ENCODE measurements at places on chromosomes 6 and 20. TPM values are rescaled to one million over a fixed set of nuclear protein-coding genes. Genes with fewer than 3 reads are reported as not detected.

DNA sequence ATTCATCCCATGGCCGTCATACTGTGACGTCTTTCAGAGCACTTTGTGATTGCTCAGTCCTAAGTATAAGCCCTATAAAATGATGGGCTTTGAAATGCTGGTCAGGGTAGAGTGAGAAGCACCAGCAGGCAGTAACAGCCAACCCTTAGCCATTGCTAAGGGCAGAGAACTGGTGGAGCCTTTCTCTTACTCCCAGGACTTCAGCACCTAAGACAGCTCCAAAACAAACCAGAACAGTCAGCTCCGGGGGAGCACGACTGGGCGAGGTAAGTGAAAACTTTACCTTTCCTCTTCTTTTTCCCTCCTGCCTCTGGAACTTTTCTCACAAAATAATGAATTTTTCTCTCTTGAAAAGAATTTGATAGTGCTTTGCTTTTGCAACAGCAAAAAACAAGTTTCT, at the start of gene VIP:
Gene VIP, plus strand, starts transcription at position 104 of the 400 bp plus-strand sequence. CDS start 1,381 bp downstream, outside the sequence.
- no peak within 1 kb of the TSS for H3K27ac ChIP-seq
- H3K4me3 ChIP-seq: no peak within 1 kb of the TSS
- no peaks in the 10 kb centered on the region for H3K36me3 ChIP-seq
- no peaks in the 10 kb centered on the region for H3K27me3 ChIP-seq
- H3K4me1 ChIP-seq: no peaks in the 10 kb centered on the region

DNA sequence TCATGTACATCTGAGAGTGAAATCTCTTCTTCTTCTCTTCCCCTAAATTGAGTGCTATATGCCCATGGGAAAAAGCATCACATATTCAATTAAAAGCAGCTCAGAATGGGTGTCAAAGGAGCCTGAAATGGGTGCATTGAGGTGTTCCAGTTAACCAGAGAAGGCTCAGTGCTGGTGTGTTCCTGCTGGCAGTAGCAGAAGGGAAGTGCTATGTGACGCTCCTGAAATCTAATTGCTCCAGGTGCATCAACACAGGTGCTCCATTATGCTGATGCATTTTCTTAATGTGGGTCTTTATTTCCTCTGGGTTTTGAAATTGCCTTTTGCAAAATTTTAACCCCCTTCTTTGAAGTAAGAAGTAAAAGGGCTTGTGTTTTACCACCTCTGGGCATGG, 17.9 kb downstream of the SLC22A2 start:
- H3K36me3 ChIP-seq: no peaks in the 10 kb centered on the region
- no peak for DNase-seq
- no peak overlapping the region for H3K4me3 ChIP-seq
- no peaks in the 10 kb centered on the region for H3K27me3 ChIP-seq
- no peak overlapping the region for H3K27ac ChIP-seq
- no peaks in the 10 kb centered on the region for H3K4me1 ChIP-seq

GRCh38 chr6:112241820-112242429, 12.4 kb downstream of the LAMA4 start:
- H3K27ac ChIP-seq: no peak overlapping the region
- peaks cover 34% of the 10 kb centered on the region for H3K4me1 ChIP-seq
- no peaks in the 10 kb centered on the region for H3K27me3 ChIP-seq
- H3K4me3 ChIP-seq: no peak overlapping the region
- H3K36me3 ChIP-seq: peaks cover 9% of the 10 kb centered on the region

DNA sequence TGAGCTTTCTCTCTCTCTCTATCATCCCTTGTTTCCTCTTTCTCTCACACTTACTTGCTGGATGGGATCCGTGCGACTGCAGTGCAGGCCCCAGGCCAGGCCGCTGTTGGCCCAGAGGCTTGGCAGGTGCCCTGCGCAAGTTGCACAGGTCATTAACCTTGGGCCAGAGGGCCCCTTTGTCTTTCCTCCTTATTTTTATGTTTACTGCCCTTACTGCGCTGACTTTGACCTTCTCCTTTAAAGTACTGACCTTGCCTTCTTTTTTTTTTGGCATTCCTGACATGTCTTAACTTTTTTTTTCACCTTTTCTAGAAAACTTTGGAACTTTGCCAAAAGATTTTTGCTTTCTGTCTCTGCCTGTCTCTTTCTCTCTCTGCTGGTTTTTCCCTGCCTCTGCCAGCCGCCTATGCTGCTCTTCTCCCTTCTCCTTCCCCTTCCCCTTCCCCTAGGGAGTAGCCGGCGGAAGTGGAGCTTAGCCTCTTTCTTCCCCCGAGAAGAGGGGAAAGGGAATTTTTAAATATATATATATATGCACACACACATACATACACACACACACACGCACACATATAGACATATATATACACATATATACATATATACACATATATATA, 59.6 kb upstream of the CDH4 start:
- H3K36me3 ChIP-seq: no peaks in the 10 kb centered on the region
- peaks cover 1% of the 10 kb centered on the region for H3K4me1 ChIP-seq
- no peak overlapping the region for H3K4me3 ChIP-seq

DNA sequence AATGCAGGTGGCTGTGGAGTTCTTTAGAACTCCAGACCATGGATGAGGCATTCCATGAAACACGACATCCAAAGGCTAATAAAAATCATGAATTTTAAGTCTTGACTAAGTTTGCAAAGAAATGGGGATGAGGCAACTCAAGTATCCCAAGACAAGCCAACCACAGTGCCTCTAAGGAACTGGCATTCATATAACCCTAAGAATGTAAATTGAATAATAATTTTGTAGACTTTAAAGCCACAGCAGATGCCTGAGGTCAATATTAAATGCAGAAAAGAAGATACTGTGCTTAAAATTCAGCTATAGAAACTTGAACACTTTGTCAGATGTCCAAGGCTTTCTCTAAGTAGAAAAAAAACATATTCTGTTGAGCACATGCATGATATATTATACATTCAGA, 54.5 kb downstream of the TFAP2B start:
- H3K36me3 ChIP-seq: no peaks in the 10 kb centered on the region
- no peak overlapping the region for H3K4me3 ChIP-seq
- H3K27me3 ChIP-seq: no peaks in the 10 kb centered on the region
- DNase-seq: no peak

DNA sequence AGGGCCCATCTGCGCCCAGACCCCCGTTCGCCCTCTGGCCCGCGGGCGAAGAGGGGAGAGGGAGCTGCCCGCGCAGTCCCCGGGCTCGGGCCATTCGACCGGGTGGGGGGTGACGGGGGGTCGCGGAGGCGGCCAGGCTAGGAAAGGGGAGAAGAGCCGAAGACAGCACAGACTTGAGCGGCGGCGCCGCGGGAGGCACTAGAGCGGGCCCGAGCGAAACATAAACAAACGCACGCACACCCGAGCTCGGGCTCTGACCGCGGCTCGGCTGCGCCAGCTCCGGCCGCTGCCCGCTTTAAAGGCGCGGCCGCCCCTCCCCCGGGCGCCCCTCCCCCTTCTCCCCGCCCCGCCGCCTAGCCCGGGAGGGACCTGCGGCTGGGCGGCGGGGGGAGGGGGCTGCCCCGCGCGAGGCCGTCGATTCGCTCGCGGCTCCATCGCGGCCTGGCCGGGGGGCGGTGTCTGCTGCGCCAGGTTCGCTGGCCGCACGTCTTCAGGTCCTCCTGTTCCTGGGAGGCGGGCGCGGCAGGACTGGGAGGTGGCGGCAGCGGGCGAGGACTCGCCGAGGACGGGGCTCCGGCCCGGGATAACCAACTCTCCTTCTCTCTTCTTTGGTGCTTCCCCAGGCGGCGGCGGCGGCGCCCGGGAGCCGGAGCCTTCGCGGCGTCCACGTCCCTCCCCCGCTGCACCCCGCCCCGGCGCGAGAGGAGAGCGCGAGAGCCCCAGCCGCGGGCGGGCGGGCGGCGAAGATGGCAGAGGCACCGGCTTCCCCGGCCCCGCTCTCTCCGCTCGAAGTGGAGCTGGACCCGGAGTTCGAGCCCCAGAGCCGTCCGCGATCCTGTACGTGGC, at the start of gene FOXO3:
Gene FOXO3, plus strand, starts transcription at position 455 of the 846 bp plus-strand sequence. Its CDS starts 292 bp downstream, at position 747.
- peaks cover 30% of the 10 kb centered on the region for H3K4me1 ChIP-seq
- H3K4me3 ChIP-seq: peak within 1 kb of the TSS; percentile 100
- no peaks in the 10 kb centered on the region for H3K27me3 ChIP-seq
- DNase-seq: peak; percentile 95
- peak within 1 kb of the TSS; percentile 99 for H3K27ac ChIP-seq

DNA sequence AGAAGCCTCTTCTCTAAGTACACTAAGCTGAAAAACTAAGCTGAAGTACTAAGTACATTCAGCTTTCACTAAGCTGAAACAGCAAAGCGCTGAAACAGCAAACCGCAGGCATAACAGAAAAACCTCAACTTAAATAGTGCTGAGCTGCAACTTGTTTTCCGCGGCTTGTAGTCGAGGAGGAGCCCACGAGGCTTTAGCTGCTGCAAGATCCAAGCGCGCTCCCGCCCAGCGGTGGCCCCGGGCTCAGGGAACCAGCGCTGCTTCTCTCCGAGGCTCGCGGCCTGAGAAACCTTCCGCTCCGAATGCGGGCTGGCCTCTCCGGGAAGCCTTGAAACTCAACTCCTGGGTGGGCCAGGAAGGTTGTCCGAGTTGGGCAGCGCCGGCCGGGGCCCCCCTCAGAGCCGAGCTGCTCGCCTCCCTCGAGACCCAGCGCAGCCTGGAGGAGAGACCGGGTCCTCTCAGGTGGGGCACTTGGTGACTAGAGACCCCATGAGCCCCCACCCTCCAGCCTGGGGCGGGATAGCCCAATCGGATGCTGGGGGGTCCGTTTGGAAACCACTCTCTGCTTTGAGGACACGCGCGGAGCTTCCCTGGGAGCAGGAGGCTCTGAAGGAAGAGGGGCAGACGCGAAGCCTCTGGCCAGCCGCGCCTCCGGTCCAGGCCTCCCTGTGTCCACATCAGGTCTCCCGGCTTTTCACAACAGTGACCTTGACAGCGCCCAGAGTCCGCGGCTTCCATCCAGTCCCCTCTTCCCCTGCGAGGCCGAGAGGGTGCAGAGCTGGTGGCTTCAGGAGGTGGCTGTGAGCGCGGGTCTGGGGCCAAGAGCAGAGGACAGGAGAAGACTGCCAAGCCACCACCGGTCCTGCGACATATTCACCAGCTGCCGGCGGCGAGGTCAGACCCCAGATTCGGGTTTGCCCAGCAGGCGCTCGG, 38.1 kb upstream of the HLA-E start:
- H3K4me1 ChIP-seq: peaks cover 16% of the 10 kb centered on the region
- H3K27ac ChIP-seq: no peak overlapping the region
- DNase-seq: peak; percentile 83

DNA sequence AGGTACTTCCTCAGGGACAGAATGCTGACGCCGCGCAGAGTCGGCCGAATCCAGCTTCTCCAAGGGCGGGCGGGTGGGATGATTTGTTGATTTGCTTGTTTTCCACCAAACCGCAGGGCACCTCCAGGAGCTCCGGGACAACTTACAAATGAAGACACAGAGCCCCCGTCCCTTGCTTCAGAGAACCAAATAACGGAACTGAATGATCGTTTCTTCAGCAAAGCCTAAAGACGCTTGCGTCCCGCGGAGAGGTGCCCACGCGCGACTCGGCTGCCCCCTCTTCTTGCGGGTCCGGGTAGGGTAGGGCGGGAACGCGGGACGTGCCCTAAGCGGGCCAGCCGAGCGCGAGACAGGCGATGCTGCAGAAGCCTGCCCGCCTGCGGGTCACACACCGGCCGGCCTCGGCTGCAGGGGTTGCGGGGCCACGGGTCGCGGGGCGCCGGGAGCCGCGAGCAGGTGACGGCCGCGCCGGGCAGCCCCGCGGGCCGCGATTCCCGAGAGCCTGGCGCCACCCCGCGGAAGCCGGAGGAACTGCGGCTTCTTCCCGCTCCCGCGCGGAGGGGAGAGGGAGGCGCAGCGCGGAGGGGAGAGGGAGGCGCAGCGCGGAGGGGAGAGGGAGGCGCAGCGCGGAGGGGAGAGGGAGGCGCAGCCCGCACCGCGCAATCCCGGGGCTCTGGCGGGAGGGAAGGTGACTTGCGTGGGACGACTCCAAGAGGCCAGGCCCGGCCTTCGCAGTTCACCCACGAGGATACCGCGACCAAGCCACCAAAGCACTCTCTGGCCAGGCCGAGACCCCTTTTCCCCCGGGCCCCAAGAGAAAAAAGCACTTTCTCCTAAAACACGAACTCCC, 7.7 kb upstream of the FOXF2 start:
- peak; percentile 67 for DNase-seq
- H3K36me3 ChIP-seq: no peaks in the 10 kb centered on the region
- no peak overlapping the region for H3K27ac ChIP-seq
- no peak overlapping the region for H3K4me3 ChIP-seq

- H3K4me1 ChIP-seq: peaks cover 15% of the 10 kb centered on the region
- no peaks in the 10 kb centered on the region for H3K27me3 ChIP-seq
- DNase-seq: no peak
- H3K4me3 ChIP-seq: no peak overlapping the region
- H3K27ac ChIP-seq: no peak overlapping the region
- no peaks in the 10 kb centered on the region for H3K36me3 ChIP-seq
Observed at GRCh38 chr6:163793011-163793983, 378.8 kb downstream of the QKI start.

DNA sequence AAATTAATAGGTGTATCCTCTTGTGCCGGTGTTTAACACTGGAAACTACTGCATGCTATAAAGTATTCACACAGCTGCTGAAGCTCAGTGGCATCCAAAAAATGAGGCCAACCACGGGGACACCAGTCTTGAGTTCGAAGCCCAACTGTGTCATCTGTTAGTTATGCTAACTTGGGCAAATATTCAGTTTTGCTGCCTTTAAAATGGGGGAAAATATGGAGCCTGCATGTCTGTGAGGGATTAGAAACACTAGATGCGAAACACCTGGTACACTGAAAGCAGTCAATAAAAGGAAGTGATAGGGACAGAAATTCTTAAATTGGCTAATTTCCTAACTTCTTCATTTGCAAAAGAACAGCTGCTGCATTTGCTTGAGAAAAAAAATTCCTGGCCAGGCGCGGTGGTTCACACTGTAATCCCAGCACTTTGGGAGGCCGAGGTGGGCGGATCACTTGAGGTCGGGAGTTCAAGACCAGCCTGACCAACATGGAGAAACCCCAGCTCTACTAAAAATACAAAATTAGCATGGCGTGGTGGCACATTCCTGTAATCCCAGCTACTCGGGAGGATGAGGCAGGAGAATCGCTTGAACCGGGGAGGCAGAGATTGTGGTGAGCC, 36.6 kb upstream of the MLIP start:
- peak; percentile 93 for DNase-seq
- H3K27me3 ChIP-seq: no peaks in the 10 kb centered on the region
- H3K27ac ChIP-seq: peak overlapping the region; percentile 8
- peaks cover 9% of the 10 kb centered on the region for H3K4me1 ChIP-seq
- H3K4me3 ChIP-seq: no peak overlapping the region

GRCh38 chr20:50844430-50845100, 49.7 kb downstream of the BCAS4 start:
- no peak overlapping the region for H3K27ac ChIP-seq
- H3K27me3 ChIP-seq: no peaks in the 10 kb centered on the region
- H3K36me3 ChIP-seq: peaks cover 3% of the 10 kb centered on the region
- no peak for DNase-seq
- no peak overlapping the region for H3K4me3 ChIP-seq

GRCh38 chr20:17938871-17939619, 29.5 kb downstream of the SNX5 start:
- H3K4me1 ChIP-seq: peaks cover 56% of the 10 kb centered on the region
- DNase-seq: peak; percentile 85
- H3K27me3 ChIP-seq: no peaks in the 10 kb centered on the region
- peak overlapping the region; percentile 6 for H3K27ac ChIP-seq
- peaks cover 36% of the 10 kb centered on the region for H3K36me3 ChIP-seq
- no peak overlapping the region for H3K4me3 ChIP-seq

The SLCO4A1 gene
- total RNA-seq: 0.53 TPM

The RSPH9 gene
- total RNA-seq: 0.49 TPM

The LY6G6F gene
- total RNA-seq: not detected

The TOX2 gene
- total RNA-seq: 0.44 TPM

The LY6G6C gene
- total RNA-seq: 0.09 TPM

The RAD21L1 gene
- total RNA-seq: not detected

The HLA-DRA gene
- total RNA-seq: 30.7 TPM

The IRF4 gene
- 1.8 TPM for total RNA-seq

The CAP2 gene
- 56.3 TPM for total RNA-seq
